WERI-Rb-1 (cell line): ENCODE measurements at places on chromosomes 6 and 20.

DNA sequence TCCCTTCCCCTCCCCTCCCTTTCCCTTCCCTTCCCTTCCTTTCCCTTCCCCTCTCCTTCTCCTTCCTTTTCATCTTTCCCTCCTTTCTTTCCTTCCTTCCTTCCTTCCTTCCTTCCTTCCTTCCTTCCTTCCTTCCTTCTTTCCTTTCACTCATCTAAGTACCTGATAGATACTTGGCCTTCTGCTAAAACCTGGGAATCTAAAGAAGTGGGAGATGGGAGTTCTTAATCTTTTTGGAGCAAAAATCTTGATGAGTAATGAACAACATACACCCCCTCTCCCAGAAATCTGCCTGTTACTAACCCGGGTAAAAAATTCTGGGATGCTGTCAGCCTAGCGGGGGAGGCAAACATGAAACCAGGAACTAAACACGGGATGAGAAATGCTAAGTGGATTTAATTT is 100.7 kb downstream of the VEGFA start:
- no peak for DNase-seq

DNA sequence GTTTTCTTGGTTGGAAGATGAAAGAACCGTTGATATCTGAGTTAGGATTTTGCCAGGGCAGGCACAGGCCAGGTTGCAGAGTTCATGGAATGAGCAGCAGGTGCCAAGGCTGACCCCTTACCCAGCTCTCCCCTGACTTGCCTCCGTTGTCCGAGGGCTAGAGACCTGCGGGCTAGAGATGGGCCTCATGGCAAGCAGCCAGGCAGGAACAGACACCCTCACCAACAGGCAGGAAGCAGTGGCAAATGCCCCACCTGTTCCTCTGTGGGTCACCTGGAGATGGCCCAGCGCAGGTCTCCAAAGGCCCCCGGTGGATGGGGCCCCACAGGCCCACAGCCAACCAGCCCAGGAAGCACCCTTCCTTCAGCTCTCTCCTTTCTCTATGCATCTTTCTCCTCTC is 186.7 kb upstream of the PMEPA1 start:
- DNase-seq: no peak

DNA sequence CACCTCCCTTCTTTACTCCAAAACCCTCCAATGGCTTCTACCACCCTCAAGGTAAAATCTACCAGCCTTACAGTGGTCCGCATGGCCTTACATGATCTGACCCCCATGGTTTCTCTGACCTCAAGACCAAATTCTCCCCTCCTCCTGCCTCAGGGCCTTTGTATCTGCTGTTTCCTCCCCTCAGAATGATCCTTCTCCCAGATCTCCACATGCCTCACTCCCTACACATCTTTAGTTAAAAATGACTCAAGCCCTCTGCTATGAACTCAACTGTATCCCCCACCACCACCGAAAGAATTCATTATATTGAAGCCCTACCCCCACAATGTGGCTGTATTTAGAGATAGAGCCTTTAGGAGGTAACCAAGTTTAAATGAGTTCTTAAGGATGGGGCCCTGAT is 4.1 kb downstream of the SLC23A2 start:
- no peak for DNase-seq

DNA sequence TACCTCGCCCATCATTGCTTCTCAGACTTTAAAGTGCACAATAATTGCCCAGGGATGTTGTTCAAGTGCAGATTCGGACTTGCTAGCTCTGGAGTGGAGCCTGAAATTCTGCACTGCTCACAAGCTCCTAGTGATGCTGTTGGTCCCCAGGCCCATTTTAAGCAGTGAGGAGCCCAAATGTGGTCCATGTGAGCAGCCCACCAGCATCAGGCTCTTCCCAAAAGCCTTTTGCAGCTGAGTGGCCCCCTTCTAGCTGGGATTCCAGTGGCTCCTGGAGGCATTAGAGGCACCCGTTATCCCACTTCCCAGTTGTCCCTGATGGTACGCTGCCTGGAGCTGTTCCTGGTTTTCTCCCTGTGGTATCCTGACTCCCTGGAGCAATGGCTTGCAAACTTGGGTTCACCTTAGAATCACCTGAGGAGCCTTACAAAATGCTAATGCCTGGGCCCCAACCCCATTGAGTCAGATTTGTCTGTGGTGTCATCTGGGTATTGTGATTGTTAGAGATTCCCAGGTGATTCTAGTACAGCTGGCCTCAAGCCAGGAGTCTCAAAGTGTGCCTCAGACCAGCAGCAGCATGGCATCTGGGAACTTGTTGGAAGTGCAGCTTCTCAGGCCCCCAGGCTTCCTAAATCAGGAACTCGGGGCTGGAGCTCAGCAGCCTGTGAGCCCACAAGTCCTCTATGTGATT is 186.9 kb upstream of the SLC24A3 start:
- no peak for DNase-seq

DNA sequence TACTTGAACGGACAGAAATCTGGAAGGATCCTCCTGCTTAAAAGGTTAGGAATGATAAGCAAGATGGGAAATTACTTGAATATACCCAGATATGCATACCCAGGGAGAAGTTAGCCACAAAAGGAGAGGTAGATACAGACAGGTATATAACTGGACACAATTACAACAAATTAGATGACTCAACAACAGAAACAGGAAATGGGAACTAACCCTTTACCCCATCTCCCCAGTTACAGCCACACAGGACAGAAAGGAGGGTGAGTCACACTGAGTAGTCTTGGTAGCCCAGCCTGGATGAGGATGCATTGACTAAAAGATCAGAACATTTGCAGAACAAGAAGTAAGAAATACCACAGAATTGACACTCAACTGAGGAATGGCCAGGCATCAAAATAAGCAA is 61.2 kb downstream of the C6orf52 start:
- no peak for DNase-seq
